ENCODE measurements at places on chromosomes 7 and 10.

DNA sequence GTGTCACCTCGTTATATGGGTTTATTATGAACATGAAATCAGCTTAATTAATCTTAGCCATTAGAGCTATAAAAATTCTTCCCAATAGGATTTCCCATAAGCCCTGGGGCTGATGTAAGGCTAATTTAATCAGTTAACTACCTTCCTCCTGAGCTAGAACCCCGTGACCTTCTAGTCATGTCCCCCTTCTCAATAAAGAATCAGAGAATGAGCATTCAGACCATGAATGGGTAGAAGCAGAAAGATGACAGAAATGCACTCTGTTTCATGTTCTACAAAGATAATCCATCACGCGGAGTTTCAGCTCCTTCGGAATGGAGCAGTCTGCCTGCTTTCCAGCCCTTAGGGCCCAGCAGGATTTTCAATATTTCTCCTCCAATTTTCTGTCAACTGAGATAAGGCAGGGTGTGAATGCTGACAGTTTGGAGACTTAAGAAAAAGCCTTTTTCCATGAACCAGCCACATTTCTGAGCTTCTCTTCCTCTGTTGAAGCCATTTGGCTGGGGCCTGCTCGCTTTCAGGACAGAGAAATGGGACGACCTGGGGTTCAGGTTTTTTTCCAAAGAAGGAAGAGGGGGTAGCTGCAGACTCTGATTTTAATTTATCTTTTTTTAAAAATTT lies 211.0 kb downstream of the NEBL start:
- DNase-seq = no peak

DNA sequence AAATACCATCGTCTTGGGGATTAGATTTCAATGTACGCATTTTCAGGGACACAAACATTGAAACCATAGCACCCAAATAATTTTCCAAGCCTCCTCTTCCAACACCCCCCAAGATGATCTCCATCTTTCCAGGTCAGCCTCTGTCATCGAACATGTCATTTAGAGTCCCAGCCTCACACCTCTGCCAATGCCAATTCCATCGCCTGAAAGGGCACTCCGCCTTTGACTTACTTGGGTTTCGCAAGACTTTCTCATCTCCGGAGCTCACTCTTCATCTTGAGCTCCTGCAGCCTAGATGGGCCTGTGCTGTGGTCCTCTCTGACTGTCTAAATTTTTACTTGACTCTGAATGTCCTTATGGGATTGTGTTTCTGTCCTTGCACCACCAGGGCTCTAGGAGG lies 10.4 kb upstream of the FAM241B start:
- DNase-seq = no peak

GRCh38 chr10:19659920-19660655 lies 156.1 kb upstream of the PLXDC2 start:
- DNase-seq = no peak

DNA sequence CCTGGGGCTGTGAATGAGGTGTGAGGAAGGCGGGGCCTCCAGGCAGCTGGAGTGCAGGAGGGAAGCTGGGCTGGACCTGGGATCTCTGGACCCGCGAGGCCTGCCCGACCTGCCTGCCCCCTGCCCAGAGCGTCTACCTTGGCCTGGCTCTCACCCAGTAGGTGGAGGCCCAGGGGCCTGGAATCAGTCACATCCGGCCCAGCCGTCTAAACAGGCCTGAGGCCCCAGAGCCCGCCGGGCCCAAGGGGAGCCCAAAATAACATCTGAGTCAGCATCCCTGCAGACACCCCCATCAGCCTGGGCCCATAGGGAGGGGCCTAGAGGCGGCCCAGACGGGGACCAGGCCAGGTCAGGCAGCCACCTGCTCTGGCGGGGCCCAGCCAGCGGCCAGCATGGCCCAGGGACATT lies 15.1 kb upstream of the ELN start:
- DNase-seq = peak; percentile 93

GRCh38 chr10:102643336-102644065 lies 778 bp upstream of the TRIM8 start:
- peak; percentile 72 for DNase-seq

- DNase-seq = no peak
These were observed 131.1 kb downstream of the MAPK8 start for GRCh38 chr10:48437546-48437945.

DNA sequence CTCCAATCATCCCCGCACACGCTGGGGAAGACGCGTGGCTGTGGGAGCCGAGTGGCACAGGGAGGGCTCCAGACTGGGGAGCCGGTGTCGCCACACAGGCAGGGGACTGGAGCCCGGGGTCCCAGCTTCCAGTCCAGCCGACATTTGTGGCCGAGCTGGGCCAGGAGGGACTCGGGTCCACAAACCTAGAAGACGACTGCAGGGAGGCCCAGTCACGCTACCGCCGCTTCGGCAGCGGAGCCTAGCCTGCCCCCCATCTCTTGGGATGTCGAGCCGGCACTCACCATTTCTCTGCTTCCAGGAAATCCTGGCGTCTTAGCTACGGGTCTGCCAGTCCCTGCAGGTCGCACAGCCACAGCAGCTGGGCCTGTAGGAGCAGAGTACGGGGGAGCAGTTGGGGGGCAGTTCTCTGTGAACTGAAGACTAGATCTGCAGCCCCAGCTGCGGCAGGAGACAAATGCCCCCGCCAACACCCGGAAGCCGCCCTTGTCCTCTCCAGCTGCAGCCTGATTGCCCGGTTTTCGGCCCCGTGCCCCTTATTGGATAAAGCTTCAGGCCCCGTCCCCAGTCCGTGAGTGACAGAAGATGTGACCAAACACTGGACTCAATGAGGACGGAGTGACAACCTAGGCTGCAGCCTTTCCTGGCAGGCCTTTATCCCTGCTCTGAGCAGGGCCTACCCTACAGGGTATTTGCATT lies 270.7 kb downstream of the ZNF33B start:
- DNase-seq = peak; percentile 85

DNA sequence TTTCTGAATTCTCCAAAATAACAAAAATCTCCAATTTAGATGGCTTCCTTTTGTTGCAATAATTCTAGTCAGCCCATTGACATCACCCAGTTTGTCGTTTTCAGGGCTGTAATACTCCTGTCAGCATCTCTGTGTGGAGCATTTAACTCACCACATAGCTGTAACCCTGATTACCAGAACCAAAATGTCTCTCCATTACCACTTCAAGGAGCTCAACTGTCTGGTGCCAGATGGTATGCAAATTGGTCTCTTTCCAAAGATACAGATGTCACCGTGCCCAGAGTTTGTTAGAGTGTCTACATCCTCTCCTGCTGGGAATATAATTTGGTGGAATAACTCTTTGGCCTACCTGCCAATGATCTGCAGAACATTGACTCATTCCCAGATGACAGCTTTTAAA lies 350.3 kb upstream of the POT1 start:
- no peak for DNase-seq

DNA sequence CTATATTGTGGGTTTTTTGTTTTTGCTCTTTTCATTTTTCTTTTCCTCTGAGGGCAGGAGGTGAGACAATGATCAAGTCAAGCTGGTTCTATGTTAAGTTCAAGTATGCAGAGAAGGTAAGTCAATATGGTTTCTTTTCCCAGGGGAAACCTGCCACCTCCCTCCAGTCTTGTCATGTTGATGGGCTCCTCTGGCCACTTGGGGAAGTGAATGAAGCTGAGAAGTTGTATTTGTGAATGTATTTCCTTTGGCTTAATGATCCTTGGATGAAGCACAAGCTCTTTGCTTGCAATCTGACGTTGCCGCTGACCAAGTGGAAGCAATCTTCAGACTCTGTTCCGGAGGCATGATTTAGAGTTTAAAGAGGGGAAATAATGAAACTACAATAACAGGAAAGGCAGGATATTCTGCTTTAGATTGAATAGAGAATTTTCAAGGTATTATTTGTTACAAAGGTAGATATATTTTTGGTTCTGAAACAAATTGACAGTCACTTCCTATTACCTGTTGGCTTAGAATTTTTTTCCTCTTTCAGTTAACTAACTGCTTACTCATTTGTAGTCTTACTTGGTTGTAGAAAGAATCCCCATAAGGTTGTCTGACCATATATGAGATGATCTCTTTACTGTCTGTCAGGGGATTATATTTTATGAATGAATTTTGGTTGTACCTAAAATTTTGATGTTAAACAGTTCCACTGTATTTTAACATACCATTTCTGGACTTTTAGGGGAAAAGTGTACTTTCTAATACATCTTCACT lies 369.6 kb downstream of the AUTS2 start:
- no peak for DNase-seq

GRCh38 chr7:88046839-88047573 lies 113.0 kb downstream of the ADAM22 start:
- no peak for DNase-seq

- peak; percentile 49 for DNase-seq
These were observed 33.9 kb downstream of the CACUL1 start for GRCh38 chr10:118720685-118721538.

DNA sequence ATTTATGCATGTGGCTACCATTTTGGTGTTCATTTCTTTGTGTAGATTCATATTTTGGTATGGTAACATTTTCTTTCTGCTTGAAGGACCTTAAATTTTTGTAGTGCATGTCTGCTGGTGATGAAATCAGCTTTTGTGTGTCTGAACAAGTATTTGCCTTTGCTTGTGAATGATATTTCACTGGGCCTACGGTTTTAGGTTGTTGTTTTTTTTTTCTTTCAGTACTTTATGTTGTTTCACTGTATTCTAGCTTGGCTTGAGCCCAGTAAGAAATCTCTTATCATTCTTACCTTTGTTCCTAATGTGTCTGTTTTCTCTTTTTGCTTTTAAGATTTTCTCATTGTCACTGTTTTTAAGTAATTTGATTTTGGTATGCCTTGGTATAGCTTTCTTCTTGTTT lies 31.9 kb downstream of the SAMD8 start:
- peak; percentile 8 for DNase-seq
